ENCODE measurements at places on chromosomes 1 and 21. TPM values are rescaled to one million over a fixed set of nuclear protein-coding genes. Genes with fewer than 3 reads are reported as not detected.

DNA sequence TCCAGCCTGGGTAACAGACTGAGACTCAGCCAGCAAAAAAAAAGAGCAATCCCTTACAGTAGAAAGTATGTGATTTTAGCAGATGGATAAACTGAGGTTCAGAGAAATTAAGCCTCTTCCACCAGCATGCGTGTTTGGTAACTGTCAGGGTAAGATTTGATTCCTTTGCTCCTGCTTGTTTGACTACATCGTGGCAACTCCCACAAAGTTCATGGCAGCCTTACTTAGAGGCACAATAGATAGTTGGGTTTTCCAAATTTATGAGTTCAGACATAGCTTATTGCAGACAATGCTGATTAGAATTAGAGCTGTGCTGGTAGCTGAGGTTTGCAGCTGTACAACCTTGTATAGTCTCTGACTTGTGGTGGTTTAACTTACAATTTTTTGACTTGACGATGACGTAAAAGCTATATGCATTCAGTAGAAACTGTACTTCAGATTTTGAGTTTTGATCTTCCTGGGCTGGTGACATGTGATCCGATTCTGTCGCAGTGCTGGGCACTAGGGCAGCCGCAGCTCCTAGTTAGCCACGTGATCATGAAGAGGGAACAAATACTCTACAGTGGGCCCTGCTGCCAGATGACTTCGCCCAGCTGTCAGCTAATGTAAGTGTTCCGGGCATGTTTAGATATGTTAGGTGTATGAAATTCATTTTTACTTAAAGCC lies 167.8 kb downstream of the DHRS3 start:
- H3K27ac ChIP-seq = peak overlapping the region; percentile 83
- H3K36me3 ChIP-seq = no peaks in the 10 kb centered on the region
- H3K4me1 ChIP-seq = peaks cover 17% of the 10 kb centered on the region
- H3K27me3 ChIP-seq = no peaks in the 10 kb centered on the region

DNA sequence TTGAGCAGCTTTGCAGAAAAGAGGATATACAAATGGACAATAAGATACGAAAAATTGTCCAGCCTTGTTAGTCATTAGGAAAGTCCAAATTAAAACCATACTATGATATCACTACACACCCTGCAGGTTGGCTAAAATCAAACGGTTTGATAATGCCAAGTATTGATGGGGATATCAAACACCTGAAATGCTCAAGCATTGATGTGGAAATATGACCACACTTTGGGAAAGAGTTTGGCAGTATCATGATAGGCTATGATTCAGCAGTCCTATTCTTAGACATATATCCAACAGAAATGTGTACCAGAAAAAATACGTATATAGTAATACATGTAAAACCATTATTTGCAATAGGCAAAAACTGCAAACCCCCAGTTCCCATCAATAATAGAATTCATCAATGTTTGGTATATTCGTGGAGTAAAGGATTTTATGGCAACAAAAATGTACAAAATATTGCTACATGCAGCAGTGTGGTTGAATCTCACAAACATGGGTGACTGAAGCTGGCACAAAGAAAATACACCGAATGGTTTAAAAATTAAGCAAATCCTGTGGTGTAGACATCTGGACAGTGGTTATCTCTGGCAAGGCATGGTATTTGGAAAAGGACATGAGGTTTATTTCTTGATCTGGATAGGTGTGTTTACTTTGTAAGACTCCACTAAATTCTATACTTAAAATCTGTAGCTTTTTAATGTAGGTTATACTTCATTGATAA lies 243.2 kb downstream of the FGGY start:
- no peak overlapping the region for H3K4me3 ChIP-seq
- H3K27me3 ChIP-seq = no peaks in the 10 kb centered on the region
- H3K36me3 ChIP-seq = no peaks in the 10 kb centered on the region
- no peak overlapping the region for H3K27ac ChIP-seq
- DNase-seq = no peak

- H3K4me3 ChIP-seq = no peak overlapping the region
- DNase-seq = no peak
- H3K27ac ChIP-seq = no peak overlapping the region
- no peaks in the 10 kb centered on the region for H3K27me3 ChIP-seq
- no peaks in the 10 kb centered on the region for H3K36me3 ChIP-seq
- H3K4me1 ChIP-seq = no peaks in the 10 kb centered on the region
Measured at GRCh38 chr1:160779626-160780397, 16.2 kb upstream of the LY9 start.

DNA sequence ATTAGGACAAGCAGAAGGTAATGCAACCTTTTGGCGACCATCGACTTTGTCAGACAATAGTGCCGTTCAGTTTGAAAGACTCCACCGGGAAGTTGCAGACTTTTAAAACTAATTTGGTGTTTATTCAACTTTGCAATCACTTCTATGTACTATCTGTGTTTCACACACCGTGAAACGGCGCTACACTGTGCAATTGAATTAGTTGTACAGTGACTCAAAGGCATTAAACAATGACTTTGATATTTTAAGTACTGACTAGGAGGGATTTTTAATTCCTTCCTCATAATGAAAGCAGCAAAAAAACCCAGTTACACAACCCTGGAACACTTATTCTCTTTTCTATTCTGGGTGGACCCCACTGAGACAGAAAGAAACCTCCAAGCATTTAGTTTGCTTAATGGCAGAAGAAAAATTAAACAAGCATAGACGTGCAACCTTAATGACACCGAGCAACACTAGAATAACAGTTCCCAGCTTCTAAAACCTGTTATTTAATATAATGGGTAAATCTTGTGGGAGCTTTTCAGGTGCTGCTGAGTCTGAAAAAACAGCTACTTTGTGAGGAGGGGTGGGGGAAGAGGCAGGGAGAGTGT lies 176.8 kb downstream of the LMO4 start:
- no peak for DNase-seq
- H3K4me3 ChIP-seq = no peak overlapping the region
- no peak overlapping the region for H3K27ac ChIP-seq
- H3K36me3 ChIP-seq = no peaks in the 10 kb centered on the region
- no peaks in the 10 kb centered on the region for H3K27me3 ChIP-seq
- no peaks in the 10 kb centered on the region for H3K4me1 ChIP-seq

- no peak overlapping the region for H3K4me3 ChIP-seq
- DNase-seq = no peak
- no peaks in the 10 kb centered on the region for H3K4me1 ChIP-seq
- H3K36me3 ChIP-seq = no peaks in the 10 kb centered on the region
Measured at GRCh38 chr1:196115646-196116045, 492.6 kb downstream of the KCNT2 start.

DNA sequence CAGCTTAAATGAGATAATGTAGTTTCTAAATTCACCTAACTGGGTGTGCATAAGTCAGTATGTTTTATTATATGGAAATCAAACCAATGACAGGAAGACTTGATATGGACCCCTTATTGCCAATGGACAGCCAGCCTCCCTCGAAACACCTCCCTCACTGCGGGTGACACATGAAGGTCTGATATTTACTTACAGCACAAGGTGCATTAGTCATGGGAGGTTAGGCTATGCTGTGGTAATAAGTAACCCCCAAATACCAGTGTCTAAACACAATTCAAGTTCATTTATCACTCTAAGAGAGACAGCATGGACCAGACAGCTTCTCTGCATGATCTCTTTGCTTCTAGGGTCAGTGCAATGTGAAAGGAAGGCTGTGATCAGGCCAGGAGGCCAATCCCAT lies 126.0 kb upstream of the KCNJ6 start:
- no peak overlapping the region for H3K4me3 ChIP-seq
- no peak for DNase-seq
- H3K36me3 ChIP-seq = no peaks in the 10 kb centered on the region
- no peak overlapping the region for H3K27ac ChIP-seq
- H3K27me3 ChIP-seq = no peaks in the 10 kb centered on the region

DNA sequence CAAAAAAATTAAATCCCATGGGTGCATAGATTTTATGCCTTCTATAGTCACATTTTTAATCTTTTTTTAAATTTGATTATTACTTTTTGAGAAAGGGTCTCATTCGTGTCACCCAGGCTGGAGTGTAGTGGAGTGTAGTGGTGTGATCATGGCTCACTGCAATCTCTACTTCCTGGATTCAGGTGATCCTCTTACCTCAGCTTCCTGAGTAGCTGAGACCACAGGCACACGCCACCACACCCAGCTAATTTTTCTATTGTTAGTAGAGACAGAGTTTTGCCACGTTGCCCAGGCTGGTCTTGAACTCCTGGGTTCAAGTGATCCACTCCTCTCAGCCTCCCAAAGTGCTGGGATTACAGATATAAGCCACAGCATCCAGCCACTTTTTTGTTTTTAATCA lies 10.4 kb downstream of the CBR3 start:
- H3K27ac ChIP-seq = no peak overlapping the region
- DNase-seq = no peak
- H3K4me1 ChIP-seq = peaks cover 3% of the 10 kb centered on the region
- no peak overlapping the region for H3K4me3 ChIP-seq
- H3K36me3 ChIP-seq = no peaks in the 10 kb centered on the region

- DNase-seq = no peak
- no peaks in the 10 kb centered on the region for H3K36me3 ChIP-seq
- H3K4me3 ChIP-seq = no peak overlapping the region
- no peak overlapping the region for H3K27ac ChIP-seq
- no peaks in the 10 kb centered on the region for H3K4me1 ChIP-seq
Measured at GRCh38 chr21:41189150-41189745, 21.3 kb downstream of the BACE2 start.

GRCh38 chr1:62384276-62385005 lies 52.4 kb upstream of the USP1 start:
- no peak overlapping the region for H3K4me3 ChIP-seq
- no peaks in the 10 kb centered on the region for H3K36me3 ChIP-seq
- H3K4me1 ChIP-seq = no peaks in the 10 kb centered on the region
- no peaks in the 10 kb centered on the region for H3K27me3 ChIP-seq
- no peak overlapping the region for H3K27ac ChIP-seq
- DNase-seq = no peak

DNA sequence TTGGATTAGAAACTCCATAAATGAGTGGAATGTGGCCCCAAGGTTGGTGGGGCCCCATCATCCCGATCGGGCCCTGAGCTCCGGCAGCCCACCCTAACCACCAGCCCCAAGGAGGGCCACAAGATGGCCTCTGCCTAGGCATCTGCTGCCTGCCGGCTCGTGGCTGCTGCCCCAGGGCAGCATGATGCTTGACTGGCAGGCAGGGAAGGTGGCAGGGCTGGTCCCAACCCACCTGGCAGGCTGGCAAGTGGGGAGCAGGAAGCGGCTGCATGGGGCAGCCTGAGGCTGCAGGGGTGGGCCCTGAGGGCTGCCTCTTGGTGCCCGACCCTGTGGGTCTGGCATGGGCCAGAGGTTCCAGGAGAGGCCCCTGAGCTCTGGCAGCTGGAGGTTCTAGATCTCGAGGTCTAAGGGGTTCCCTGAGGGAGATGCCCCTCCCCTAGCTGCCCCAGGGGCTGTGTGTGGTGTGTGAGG lies 760 bp upstream of the GJC2 start:
- no peaks in the 10 kb centered on the region for H3K27me3 ChIP-seq
- H3K4me1 ChIP-seq = peaks cover 4% of the 10 kb centered on the region
- H3K27ac ChIP-seq = peak overlapping the region; percentile 60
- no peaks in the 10 kb centered on the region for H3K36me3 ChIP-seq
- no peak overlapping the region for H3K4me3 ChIP-seq

DNA sequence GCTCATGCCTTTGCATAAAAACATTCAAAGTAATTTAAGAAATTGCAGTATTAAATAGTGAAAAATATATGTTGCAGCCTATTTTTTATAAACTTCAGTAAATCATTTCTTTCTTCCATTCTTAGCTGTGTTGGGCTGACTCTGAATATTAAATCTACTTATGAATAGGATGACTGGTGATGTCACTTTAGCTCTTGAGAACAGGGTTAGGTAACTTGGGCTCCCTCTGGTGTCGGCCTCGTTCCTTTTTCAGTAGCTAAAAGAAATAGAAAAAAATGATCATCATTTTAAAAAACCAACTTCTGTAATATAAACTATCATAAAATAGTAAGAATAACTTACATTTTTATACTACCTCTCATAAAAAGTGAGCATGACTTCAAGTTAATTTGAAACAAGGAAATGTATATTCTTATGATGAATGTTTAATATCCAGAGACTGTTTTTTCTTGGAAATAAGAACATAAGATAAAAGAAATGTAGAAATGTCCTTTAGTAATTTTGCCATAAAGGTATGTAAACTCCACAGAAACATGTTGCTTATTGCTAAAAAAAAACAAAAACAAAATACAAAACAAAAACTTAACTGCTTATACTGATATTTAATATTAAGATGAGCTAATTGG lies 26.8 kb upstream of the NCAM2 start:
- H3K4me1 ChIP-seq = no peaks in the 10 kb centered on the region
- no peaks in the 10 kb centered on the region for H3K36me3 ChIP-seq
- DNase-seq = no peak
- no peak overlapping the region for H3K4me3 ChIP-seq
- no peak overlapping the region for H3K27ac ChIP-seq

- DNase-seq = no peak
- H3K4me1 ChIP-seq = no peaks in the 10 kb centered on the region
- no peak overlapping the region for H3K4me3 ChIP-seq
- no peaks in the 10 kb centered on the region for H3K36me3 ChIP-seq
Measured at GRCh38 chr1:109906160-109906838, 4.3 kb upstream of the CSF1 start.

- DNase-seq = no peak
- H3K36me3 ChIP-seq = no peaks in the 10 kb centered on the region
- no peak overlapping the region for H3K4me3 ChIP-seq
- peak overlapping the region; percentile 75 for H3K27ac ChIP-seq
- H3K4me1 ChIP-seq = peaks cover 6% of the 10 kb centered on the region
Measured at GRCh38 chr1:6800745-6801144, 15.5 kb downstream of the CAMTA1 start.

GRCh38 chr21:15809818-15810217 lies 80.0 kb downstream of the USP25 start:
- H3K27me3 ChIP-seq = no peaks in the 10 kb centered on the region
- no peaks in the 10 kb centered on the region for H3K4me1 ChIP-seq
- no peak for DNase-seq
- no peaks in the 10 kb centered on the region for H3K36me3 ChIP-seq

- no peaks in the 10 kb centered on the region for H3K36me3 ChIP-seq
- no peak overlapping the region for H3K4me3 ChIP-seq
- no peaks in the 10 kb centered on the region for H3K4me1 ChIP-seq
- H3K27ac ChIP-seq = no peak overlapping the region
Measured at GRCh38 chr1:234691567-234691966, 81.6 kb upstream of the IRF2BP2 start.

- DNase-seq = no peak
- H3K4me1 ChIP-seq = no peaks in the 10 kb centered on the region
- no peak overlapping the region for H3K4me3 ChIP-seq
- H3K27ac ChIP-seq = no peak overlapping the region
- no peaks in the 10 kb centered on the region for H3K27me3 ChIP-seq
- H3K36me3 ChIP-seq = no peaks in the 10 kb centered on the region
Measured at GRCh38 chr1:246213947-246214346, 293.1 kb downstream of the SMYD3 start.

- no peaks in the 10 kb centered on the region for H3K36me3 ChIP-seq
- H3K4me1 ChIP-seq = no peaks in the 10 kb centered on the region
- no peaks in the 10 kb centered on the region for H3K27me3 ChIP-seq
- no peak overlapping the region for H3K4me3 ChIP-seq
- H3K27ac ChIP-seq = no peak overlapping the region
Measured at GRCh38 chr1:227268943-227269342, 49.3 kb downstream of the CDC42BPA start.

NUP210L gene
- total RNA-seq = not detected

SELL gene
- total RNA-seq = 2.0 TPM

DNM3 gene
- total RNA-seq = 7.5 TPM

CFAP107 gene
- not detected for total RNA-seq

OPTC gene
- not detected for total RNA-seq

SPRR1B gene
- total RNA-seq = not detected

ATP1A4 gene
- not detected for total RNA-seq

RIPPLY3 gene
- total RNA-seq = not detected

HHAT gene
- total RNA-seq = 31.6 TPM

PTPN22 gene
- total RNA-seq = 7.2 TPM

SMPDL3B gene
- total RNA-seq = not detected

MANEAL gene
- total RNA-seq = 2.9 TPM

FMO2 gene
- total RNA-seq = 132 TPM

Measured in breast epithelium (tissue), 4 donors.